ENCODE measurements at places on chromosomes 11 and 22.

DNA sequence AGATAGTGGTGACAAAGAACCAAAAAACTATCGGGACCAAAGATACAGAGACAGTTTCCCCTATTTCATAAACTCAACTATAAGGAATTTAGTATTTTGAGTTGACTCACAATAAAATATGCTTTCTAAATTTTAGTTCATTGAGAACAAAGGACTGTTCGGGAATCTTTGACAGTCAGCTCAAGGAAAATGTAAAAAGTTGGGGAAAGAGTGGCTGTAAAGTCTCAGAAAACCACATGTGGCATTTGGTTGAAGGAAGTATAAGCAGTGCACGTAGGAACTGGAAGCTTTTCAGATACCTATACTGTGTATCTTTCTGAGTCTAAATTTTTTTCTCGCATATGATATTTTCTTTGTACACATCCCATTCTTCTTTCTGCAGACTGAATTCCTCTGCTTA lies 688.9 kb downstream of the KCNA4 start:
- no peak for DNase-seq

- no peak for DNase-seq
Measured at GRCh38 chr22:50302564-50302963, 4.9 kb downstream of the PLXNB2 start.

- no peak for DNase-seq
Measured at GRCh38 chr22:49334449-49334789, 493.3 kb downstream of the BRD1 start.

GRCh38 chr11:128919216-128919615 lies 23.5 kb downstream of the TP53AIP1 start:
- DNase-seq: no peak

- no peak for DNase-seq
Measured at GRCh38 chr11:60777572-60777971, 7.6 kb upstream of the MS4A10 start.

DNA sequence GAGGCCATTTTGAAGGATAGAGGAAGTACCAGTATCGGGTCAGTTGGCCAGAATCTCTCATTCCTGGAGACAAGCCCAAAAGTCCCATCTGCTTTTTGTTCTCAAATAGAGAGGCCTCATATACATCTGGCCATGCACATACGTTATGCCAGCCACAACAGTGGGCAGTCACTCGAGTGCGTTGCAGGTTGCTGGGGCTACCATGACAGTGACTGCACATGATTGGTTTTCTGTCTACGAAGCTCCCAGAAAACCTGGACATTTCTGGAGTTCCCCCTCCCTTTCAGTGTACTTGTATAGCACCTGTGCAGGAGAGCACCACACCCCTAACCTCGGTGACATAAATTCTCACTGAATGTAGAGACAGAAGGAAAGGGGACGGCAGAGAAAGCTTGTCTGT lies 62.1 kb downstream of the C22orf31 start:
- no peak for DNase-seq

GRCh38 chr11:87266751-87267150 lies 229.0 kb downstream of the TMEM135 start:
- DNase-seq: no peak

GRCh38 chr11:9065607-9066432 lies 25.6 kb downstream of the SCUBE2 start:
- DNase-seq: no peak

DNA sequence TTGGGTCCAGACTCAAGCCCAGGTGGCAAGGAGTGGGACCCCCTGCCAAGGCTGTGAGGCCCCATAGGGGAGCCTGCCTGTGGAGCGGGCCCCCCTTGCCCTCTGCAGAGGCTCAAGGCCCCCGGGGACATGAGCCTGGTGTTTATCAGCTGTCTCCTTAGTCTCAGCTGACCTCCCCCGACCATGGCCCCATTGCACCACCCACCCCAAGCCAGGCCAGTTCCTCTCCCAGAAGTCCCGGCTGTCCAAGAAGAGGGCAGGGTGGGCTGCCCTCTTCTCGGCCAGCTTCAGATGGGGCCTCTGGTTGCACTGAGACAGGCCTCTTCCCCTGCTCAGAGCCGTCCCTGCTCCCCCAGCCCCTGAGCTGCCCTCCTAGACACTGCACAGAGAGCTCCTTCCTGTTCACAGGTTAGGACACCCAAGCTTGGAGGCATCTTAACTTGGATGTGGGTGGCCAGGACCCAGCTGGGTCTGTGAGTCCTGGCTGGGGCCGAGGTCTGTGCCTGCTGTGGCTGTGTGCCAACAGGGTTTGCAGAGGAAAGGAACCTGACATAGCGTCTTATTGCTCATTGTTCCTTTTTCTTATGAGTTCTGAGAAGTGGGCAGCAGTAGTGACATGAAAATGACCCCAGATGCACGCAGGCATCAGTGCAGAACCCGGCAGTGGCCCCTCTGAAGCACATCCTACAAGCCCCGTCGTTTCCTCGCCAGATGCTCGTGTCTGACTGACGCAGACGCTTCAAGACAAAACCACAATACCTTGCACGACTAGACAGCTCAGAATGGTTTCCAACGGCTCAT lies 5.4 kb downstream of the TRABD start:
- peak; percentile 56 for DNase-seq

- no peak for DNase-seq
Measured at GRCh38 chr11:127625402-127625801, 624.8 kb upstream of the KIRREL3 start.

- no peak for DNase-seq
Measured at GRCh38 chr22:36510966-36511881, 4.4 kb upstream of the FOXRED2 start.

DNA sequence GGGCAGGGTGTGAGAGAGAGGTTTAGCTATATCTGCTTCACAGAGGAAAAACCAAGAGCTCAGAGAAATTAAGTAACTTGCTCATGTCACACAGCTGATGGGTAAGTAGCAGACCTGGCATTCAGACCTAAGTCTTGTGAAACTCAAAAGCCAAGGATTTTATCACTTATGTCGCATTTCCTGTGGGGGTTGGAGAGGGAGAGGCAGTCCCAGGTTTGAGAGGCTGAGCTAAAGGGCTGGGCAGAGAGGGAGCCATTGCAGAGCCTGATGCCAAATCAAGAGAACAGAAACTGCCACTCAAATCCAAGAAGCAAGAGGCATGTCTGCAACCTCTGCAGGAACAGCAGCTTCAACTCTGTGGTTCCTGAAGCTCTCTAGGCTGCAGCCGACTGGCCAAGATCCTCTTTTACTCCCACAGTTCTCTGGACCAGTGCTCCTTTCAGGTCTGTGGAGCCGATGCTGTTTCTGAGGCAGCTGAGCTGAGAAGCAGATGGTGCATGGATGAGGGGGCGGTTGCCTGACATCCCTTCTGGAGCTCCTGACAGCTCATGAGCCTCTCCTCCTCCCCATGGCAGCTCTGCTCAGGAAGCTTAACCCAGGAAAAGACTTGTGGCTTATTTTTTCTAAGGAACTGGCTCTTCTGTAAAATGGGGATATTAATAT lies 47.6 kb upstream of the NAV2 start:
- no peak for DNase-seq

DNA sequence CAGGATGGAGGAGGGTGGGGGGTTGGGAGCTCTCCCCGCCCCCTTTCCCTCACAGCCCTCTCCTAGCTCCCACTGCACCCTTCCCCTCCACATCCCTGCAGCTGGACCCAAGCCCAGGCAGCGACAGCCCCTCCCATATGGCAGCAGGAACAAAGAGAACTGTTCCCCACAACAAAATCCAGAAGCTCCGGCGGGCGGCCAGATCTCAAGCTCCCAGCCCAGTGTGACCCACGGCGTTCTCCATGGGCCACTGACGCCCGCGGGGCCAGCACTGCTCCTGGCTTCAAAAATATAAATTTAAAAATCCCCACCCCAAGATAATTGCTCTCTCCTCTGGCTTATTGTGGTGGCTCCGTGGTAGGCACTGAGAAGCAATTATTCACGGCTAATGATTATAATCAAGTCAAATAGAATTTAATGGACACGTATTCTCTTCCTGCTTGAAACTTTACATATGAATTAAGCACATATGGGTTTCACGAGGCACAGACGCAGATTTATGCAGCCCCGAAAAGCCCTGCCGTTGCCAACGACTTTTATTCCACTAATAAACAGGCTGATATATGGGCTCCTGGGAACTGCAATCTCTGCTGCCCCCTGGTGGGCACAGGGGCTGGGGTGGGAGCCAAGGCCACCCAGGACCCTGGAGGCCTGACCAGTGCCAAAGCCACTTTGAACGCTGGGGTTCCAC lies 17.5 kb downstream of the MACROD1 start:
- peak; percentile 42 for DNase-seq

- DNase-seq: no peak
Measured at GRCh38 chr22:23408321-23408720, 171.8 kb downstream of the IGLL1 start.

GRCh38 chr11:110921742-110922521 lies 209.7 kb upstream of the ARHGAP20 start:
- DNase-seq: no peak

GRCh38 chr11:122439866-122440810 lies 215.4 kb upstream of the UBASH3B start:
- no peak for DNase-seq

- no peak for DNase-seq
Measured at GRCh38 chr11:64069401-64070313, 33.9 kb downstream of the FLRT1 start.

DNA sequence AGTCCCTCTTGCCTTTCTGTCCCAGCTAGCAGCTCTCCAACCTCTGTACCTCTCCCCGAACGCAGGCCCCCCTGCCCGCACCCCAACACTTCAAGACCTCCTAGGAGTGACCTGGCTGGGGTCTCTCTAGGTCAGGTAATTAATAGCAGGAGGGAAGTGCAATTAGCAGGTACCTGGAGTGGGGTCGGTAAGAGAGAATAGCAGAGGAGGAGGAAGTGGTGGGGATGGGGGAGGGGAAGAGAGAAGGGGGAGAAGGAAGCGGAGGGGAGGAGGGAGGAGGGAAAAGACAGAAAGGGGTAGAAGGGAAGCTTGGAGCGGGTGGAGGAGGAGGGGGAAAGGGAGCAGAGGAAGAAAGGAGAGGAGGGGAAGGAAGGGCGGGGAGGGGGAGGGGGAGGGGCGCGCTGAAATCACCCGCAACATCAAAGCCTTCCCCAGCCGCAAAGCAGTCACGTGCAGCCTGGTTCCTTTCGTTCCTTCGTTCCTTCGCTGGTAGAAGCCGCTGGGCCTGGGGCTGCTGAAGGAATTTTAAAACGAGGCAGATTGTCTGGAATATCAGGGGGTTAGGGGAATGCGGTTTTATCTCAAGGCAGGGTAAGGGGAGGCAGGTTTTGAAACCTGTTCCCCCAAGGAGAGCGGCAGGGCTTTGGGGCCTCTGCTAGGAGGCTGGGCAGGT lies 29.3 kb upstream of the TCF20 start:
- peak; percentile 23 for DNase-seq

DNA sequence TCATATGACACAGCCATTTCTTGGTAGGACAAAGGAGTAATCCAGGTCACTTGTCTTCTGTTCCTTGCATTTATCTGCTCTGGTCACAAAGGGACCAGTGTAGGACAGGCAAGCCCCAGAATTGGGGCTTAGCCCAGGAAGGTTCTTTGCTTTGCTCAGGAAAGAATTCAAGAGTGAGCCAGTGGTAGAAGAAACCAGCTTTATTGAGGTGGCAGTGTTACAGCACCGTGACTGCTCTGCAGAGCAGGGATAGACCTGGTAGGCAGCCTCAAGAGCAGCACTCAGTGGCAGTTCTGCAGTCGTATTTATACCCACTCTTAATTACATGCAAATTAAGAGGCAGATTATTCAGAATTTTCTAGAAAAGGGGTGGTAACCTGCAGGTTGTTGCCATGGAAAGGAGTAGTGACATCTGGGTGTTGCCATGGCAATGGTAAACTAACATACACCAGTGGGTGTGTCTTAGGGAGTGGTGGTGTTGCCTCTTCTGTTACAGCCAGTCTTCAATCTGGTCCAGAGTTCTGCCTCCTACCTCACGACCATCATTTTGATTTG lies 84.9 kb upstream of the RAB1B start:
- DNase-seq: no peak

GRCh38 chr11:118081241-118081958 lies 4.5 kb downstream of the TMPRSS4 start:
- no peak for DNase-seq

DNA sequence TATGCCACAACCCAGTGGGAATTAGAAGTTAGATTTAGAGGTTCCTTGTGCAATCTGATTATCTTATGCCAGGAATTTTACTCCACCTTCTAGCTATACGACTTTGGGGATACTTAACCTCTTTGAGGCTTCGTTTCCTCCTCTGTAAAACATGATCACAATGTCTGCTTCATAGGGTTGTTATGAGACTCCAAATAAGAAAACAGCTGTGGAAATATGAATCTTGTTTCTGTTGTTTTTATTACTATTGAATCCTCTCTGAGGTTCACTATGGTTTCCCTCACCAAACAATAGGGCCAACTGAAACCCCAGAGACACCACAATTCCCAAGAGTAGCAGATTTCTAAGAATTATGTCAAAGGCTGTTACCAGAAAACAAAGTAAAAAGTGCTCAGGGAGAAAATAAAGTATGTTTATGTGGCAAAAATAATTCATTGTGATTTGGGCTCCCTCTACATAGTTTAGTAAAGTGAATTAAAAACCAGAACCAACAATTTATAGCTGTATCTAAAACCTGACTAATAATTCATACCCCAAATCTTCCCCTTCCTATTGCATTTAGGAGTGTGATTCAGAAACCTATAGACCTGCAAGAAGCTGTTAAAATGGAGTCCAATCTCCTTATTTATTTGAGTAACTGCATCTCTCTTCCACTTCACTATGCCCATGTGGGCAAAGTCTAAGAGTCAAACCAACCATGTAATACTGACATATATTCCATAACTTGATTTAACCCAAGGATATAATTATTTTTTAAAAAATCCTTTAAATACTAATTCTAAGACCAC lies 38.4 kb downstream of the AMBRA1 start:
- DNase-seq: no peak

DNA sequence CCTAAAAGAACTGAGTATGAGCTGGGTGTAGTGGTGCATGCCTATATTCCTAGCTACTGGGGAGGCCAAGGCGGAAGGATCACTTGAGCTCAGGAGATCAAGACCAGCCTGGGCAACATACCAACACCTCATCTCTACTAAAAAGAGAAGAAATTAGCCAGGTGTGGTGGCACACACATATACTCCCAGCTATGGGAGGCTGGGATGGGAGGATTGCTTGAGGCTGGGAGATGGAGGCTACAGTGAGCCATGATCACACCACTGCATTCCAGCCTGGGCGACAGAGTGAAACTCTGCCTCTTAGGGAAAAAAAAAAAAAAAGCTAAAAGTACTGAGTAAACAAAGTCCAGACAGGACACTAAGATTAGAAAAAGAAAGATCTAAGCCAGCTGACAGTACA lies 3.5 kb upstream of the HTR3B start:
- DNase-seq: no peak
